CD4-positive, alpha-beta T cell treated with Interleukin-10 for 1 hour (primary cell): ENCODE measurements at places on chromosomes 1 and 21.

GRCh38 chr1:22454476-22455056 lies 2.9 kb downstream of the ZBTB40 start:
- no peak for DNase-seq

GRCh38 chr1:220121791-220122530 lies 28.0 kb downstream of the IARS2 start:
- DNase-seq = no peak

- DNase-seq = no peak
Observed at GRCh38 chr1:197441999-197442414, 174.0 kb downstream of the CRB1 start.

GRCh38 chr1:70477090-70477489 lies 66.0 kb downstream of the CTH start:
- DNase-seq = no peak

GRCh38 chr1:64790832-64791487 lies 46.1 kb downstream of the RAVER2 start:
- DNase-seq = no peak

DNA sequence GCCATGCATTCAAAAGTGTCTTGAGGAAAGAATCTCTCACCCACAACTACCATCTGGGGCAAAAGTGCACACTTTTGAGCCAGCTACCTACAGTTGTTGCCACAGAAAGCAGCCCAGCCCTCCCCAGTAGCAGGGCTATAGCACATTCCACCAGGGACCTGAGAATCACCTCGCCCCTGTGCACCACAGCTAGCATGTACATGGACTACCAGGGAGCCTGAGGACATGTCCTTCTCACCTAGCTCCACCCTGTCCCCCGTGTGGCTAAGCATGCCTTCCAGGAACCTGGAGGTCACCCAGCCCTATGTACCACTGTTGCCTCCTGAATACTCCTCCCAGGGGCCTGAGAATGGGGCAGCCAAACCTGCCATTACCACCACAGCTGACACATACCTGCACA lies 16.9 kb downstream of the SPRR2G start:
- no peak for DNase-seq

DNA sequence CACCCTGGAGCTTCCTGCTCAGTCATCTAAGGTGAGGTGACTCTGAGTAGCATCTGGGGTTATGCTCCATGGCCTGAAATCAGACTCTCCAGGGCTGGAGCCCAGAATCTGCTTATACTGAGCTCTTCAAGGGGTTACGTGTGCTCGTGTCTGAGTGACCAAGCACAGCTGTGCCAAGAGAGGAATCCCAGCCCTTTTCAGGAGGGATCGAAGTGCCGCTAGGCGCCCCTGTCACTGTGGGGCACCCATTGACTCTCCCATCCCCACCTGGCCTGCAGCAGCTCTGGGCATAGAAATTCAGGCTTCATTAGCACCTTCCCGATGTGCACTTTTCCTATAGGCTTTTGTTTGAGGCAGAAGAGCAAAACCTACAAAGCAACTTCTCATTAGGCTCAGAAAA lies 13.8 kb downstream of the VASH2 start:
- no peak for DNase-seq

- no peak for DNase-seq
Observed at GRCh38 chr1:230895452-230895851, 27.1 kb upstream of the C1orf198 start.

DNA sequence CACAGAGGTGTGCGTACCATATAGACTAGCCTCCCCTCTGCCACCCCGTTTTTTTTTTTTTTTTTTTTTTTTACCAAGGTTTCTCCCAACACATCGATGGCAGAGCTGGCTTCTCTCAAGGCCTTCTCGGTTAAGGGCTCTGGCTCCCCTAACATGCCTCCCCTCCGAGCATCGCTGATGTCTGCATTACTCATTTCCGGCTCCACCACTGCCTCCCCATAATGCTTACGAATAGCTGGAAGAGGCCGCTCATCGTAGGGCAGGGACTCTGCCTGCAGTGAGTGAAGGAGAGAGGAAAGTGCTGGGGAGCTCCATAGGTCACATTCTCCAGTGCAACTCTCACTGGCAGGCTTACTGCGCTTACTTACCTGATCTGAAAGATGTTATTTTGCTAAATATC lies 20.6 kb downstream of the CEP104 start:
- no peak for DNase-seq

- no peak for DNase-seq
Observed at GRCh38 chr1:42282867-42283583, 52.0 kb downstream of the FOXJ3 start.

DNA sequence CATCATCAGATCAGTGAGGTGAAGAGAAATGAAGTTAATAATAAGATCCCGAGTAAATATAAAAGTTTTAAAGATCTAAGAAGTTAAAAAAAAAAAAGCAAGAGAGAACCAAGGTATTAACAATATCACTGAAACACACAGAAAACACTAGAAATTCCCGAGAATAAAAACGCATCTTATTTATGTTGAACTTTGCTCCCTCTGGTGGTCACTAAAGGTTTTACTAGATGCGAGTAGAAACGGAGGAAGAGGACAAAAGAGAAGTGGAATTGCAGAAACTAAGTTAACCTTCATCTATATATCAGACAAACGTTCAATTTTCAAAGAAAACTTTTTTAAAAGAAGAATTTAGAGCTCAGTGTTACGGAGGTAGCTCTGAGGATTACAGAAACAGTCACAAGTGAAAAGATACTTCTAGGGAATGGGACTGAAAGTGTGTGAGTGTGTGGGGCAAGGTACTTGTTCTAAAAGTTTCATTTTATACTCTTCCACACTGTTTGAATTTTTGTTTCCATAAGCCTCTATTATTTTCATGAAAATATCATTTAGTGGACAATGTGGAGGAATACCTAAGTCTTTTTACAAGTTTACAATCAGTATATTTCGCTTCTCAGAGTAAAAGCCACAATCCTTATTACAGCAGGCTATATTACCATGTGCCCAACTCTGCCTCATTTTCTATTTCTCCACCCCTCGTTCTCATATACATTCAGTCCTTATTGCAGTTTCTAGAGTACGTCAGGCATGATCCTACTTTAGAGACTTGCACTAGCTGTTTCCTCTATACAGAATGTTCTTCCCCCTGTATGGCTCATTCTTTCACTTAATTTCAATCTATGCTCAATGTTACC lies 19.7 kb downstream of the ACBD6 start:
- DNase-seq = peak; percentile 55

- no peak for DNase-seq
Observed at GRCh38 chr1:210726621-210727020, 397.9 kb downstream of the HHAT start.

DNA sequence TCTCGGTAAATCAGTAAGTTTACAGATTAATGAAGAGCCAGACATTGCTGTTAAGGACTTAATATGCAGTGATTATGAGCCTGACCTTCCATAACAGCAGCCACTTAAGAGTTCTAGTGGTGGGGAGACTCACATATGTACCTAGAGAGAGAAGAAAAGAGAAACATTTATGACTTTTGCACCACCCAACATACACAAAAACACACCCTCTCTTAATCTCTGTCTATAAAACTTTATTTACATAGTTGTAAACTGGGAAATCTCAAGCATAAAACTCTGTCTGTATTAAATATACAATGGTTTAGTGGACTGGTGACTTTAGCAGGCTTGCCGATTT lies 347.4 kb upstream of the ADGRL2 start:
- DNase-seq = no peak

- no peak for DNase-seq
Observed at GRCh38 chr1:17533201-17533600, 6.3 kb upstream of the ARHGEF10L start.

GRCh38 chr1:150508982-150509381 lies 1.1 kb downstream of the ECM1 start:
- no peak for DNase-seq

DNA sequence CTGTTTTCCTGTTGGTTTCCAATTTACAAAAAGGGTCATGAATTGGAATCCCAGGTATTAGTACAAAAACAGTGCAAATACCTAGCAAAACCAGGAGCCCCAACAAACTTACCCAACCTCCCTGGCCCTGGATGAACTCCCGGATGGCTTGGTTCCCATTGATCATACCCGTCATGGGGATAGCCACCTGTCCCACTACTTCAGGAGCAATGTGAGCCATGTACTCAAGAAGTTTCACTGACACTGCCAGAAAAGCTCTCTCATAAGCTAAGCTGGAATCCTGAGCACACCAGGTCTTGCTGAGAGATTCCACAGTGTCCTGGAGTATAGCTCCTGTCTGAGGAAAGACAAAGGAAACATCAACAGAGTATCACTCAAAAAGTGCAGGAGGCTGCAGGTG lies 5.7 kb downstream of the BCL2L15 start:
- no peak for DNase-seq

GRCh38 chr1:16050328-16050727 lies 6.7 kb downstream of the CLCNKB start:
- DNase-seq = no peak

- no peak for DNase-seq
Observed at GRCh38 chr21:16676391-16676790, 836.5 kb upstream of the CXADR start.

- DNase-seq = no peak
Observed at GRCh38 chr1:9486466-9487140, 52.7 kb upstream of the SLC25A33 start.

DNA sequence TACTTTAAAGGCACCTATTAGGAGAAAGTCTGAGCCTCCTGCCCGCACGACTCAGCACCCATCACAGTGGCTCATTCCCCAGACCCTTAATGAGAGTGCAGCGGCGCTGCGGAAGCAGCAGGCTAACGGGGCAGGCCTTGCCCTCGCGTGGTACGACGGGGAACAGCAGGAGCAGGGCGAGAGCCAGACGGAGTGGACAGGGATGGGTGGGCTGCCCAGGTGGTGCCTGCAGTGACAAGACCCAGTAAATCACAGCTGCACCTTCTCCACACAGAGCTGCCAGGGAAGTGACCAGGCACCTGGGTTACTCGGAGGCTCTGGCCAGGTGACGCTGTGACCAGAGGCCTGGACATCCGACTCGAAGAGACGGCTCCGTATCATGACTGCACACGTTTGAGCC lies 131.9 kb downstream of the NPHP4 start:
- no peak for DNase-seq

DNA sequence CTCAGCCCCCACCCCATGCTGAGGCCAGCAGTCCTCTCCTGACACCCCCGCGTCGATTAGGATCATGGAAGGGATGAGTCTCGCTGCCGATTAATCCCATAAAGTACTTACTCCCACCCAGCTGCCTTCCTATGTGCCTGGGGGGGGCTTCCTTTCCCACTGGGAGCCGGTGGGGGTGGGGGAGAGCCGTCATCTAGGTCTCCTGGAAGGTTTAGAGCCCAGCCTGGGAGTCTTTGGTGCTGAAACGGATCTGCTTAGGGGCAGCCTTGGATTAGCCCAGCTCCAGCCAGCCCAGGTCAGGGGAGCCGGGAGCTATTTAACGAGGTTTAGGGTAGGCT lies 9.8 kb downstream of the SAMD11 start:
- no peak for DNase-seq

DNA sequence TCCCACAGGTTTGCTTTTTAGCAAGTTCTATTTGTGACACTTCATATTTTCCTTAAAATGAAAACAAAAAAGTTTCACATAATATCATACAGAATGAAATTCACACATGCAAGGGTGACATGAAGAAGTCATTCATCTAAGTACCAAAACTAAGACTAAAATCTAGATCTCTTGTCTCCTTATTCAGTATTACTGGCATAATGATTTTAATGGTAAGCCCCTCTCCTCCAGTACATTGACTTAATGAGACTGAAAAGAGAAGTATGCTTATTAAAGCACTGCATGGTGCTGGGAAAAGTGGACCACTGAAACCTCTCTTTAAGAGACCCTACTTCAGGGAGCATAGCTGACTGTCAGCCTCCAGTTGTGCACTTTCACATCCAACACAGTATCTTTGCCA lies 99.5 kb downstream of the NEGR1 start:
- no peak for DNase-seq
